Osteocyte (in vitro differentiated cells): ENCODE measurements at places on chromosomes 13 and 19. TPM values are rescaled to one million over a fixed set of nuclear protein-coding genes. Genes with fewer than 3 reads are reported as not detected.

GRCh38 chr13:50543141-50543540 lies 300.4 kb downstream of the DLEU7 start:
- peak overlapping the region; percentile 94 for H3K27ac ChIP-seq
- no peak overlapping the region for H3K4me3 ChIP-seq
- H3K27me3 ChIP-seq, result no peaks in the 10 kb centered on the region

GRCh38 chr13:52832313-52832712 lies 16.1 kb downstream of the PCDH8 start:
- no peak overlapping the region for H3K4me3 ChIP-seq
- H3K4me1 ChIP-seq, result no peaks in the 10 kb centered on the region
- DNase-seq, result no peak
- H3K27me3 ChIP-seq, result no peaks in the 10 kb centered on the region
- H3K27ac ChIP-seq, result no peak overlapping the region

GRCh38 chr19:8578642-8579265 lies 1.5 kb upstream of the MYO1F start:
- no peak overlapping the region for H3K27ac ChIP-seq
- H3K4me1 ChIP-seq, result peaks cover 8% of the 10 kb centered on the region
- H3K4me3 ChIP-seq, result no peak overlapping the region
- peaks cover 25% of the 10 kb centered on the region for H3K27me3 ChIP-seq
- H3K36me3 ChIP-seq, result peaks cover 4% of the 10 kb centered on the region
- DNase-seq, result peak; percentile 91

DNA sequence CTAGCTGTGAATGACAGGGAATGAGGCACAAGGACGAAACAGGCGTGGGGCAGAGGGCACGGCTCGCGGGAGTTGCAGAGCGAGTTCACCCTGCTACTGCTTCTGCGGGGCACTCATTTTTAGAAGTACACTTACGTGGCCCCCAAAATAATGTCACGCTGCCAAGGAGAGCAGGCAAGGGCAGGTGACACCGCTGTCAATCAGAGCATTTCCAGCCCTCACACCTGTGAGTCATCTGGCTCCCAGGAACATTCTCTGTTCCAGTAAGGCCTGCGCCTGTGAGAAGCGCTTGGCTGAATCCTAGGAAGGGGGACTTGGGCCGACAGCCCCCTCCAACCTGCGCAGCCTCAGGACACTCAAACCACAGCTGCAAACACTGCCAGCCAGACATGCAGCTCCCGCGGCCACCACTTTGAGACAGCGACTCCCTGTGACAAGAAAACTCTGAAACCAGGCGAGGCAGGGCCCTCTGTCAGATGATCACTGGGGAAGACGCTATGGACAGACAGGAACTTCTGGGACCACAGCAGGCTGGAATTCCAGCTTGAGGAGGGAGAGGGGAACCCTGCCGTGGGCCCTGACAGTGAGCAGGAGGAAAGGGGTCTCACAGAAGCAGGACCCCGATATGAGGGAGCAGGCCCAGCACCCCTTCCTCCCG lies 12.7 kb downstream of the DOT1L start:
- no peaks in the 10 kb centered on the region for H3K27me3 ChIP-seq
- no peak overlapping the region for H3K27ac ChIP-seq
- H3K4me1 ChIP-seq, result peaks cover 32% of the 10 kb centered on the region
- no peak for DNase-seq
- H3K4me3 ChIP-seq, result no peak overlapping the region
- H3K36me3 ChIP-seq, result peaks cover 9% of the 10 kb centered on the region

DNA sequence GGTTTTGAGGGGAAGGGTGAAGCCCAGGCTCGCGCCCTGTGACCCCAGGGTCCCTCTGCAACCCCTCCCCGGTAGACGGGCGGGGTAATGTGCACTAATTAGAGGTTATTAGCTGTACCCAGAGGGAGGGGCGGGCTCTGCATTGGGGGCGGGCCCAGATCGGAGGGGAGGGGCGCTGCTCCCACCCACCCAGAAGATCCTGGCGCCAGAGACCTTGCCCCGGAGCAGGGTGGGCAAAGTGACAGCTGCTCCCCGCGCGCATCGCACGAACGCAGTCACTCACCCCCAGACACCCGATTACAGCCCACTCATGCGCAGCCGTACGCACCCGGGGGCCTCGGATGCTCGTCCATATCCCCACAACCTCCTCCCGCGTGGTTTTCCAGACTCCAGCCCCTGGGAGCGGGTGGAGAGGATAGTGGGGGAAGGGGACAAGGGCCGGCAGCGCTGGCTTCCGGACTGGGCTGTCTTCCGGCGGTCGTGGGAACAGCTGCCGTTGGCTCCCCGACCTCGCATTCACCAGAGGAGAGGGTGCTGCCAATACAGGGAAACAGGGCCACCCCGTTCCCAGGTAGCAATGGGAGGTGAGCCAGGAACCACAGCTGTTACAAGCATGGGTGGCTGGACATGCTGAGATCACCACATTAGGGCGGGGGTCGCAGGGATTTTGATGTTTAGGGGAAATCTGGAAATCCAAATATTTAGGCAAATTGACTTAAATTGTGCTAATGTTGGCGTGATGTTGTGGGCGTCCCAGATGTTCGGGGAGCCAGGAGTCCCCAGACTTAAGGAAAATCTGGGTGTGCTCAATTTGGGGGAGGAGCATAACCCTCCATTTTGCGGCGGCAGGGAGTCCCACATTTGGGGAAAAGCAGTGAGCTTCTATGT lies 2.9 kb upstream of the HOOK2 start:
- H3K27me3 ChIP-seq, result no peaks in the 10 kb centered on the region
- peaks cover 44% of the 10 kb centered on the region for H3K4me1 ChIP-seq
- DNase-seq, result no peak
- peak overlapping the region; percentile 98 for H3K27ac ChIP-seq
- no peaks in the 10 kb centered on the region for H3K36me3 ChIP-seq

DNA sequence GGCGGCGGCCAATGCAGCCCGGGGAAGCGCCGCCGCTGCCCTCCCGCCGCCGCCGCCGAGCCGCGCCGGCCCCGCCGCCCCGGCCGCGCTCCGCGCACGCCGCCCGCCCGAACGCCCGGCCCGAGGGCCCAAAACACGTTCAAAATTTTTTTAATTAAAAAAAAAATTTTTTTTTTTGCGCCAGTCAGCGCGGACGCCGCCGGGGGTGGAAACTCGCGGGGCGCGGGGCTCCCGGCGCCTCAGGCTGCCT lies 468 bp downstream of the HMGB1 start:
- H3K27ac ChIP-seq, result no peak overlapping the region
- H3K4me3 ChIP-seq, result no peak overlapping the region
- no peaks in the 10 kb centered on the region for H3K27me3 ChIP-seq
- peaks cover 35% of the 10 kb centered on the region for H3K4me1 ChIP-seq
- H3K36me3 ChIP-seq, result peaks cover 18% of the 10 kb centered on the region

- no peaks in the 10 kb centered on the region for H3K27me3 ChIP-seq
- no peak for DNase-seq
- H3K4me1 ChIP-seq, result peaks cover 20% of the 10 kb centered on the region
- H3K27ac ChIP-seq, result no peak overlapping the region
Observed at GRCh38 chr13:79745081-79745480, 264.1 kb downstream of the NDFIP2 start.

- H3K27me3 ChIP-seq, result peaks cover 56% of the 10 kb centered on the region
- DNase-seq, result peak; percentile 92
- peaks cover 3% of the 10 kb centered on the region for H3K36me3 ChIP-seq
- peaks cover 22% of the 10 kb centered on the region for H3K4me1 ChIP-seq
Observed at GRCh38 chr13:34941835-34942731, at the start of gene NBEA. Gene NBEA (plus strand): TSS chr13:34942270. CDS start chr13:34942821, 551 bp downstream.

DNA sequence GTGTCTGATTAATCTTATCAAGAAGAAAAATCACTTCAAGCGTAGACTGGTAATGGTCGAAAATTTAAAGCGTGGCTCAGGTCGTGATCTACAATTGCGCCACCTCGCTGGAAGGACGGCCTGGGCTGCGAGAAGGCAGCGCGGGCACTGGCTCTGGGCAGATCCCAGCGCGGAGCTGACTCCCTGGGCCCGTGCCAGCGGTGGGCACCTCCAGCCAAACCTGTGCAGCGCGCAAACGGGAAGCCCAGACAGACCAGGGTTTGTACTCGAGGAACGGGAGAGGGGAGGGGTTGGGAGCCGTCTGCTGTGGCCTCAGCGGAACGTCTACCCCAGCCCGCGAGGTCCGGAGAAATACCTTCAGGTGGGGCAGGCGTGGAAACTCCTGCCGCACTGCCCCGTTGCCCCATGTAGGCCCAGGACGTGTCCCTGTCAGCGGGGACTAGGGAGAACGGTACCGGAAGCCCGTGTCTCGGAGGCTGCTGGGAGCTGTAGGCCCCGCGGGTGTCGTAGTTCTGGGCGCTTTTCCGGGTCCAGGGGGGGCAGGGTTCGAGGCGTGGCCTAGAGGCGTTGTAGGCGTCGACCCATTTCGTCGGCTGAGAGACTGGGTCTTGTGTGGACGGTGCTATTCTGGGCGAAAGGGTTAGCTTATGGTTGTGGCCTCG lies 21.1 kb downstream of the ZNF274 start:
- H3K4me1 ChIP-seq, result no peaks in the 10 kb centered on the region
- peaks cover 79% of the 10 kb centered on the region for H3K36me3 ChIP-seq
- no peaks in the 10 kb centered on the region for H3K27me3 ChIP-seq
- no peak for DNase-seq
- no peak overlapping the region for H3K4me3 ChIP-seq
- H3K27ac ChIP-seq, result no peak overlapping the region

DNA sequence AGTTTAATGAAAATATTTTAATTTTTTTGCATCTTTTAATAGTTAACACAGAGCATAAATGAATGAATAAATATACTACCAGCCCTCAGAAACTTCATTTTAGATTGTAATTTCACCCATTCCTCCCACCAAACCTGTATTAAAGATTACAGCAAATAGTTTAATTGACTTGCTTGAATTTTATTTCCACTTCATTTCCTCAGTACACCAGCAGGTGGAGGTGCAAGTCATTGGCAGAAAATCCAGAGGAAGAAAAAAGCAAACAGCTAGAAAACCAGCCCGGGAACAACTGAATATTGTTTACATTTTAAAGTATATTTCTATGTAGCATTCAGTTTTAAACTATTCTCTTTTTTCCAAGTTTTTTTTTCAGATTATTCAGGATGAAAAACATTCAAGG lies 177.8 kb downstream of the OLFM4 start:
- H3K4me3 ChIP-seq, result no peak overlapping the region
- DNase-seq, result no peak
- H3K27me3 ChIP-seq, result no peaks in the 10 kb centered on the region
- H3K36me3 ChIP-seq, result no peaks in the 10 kb centered on the region

DNA sequence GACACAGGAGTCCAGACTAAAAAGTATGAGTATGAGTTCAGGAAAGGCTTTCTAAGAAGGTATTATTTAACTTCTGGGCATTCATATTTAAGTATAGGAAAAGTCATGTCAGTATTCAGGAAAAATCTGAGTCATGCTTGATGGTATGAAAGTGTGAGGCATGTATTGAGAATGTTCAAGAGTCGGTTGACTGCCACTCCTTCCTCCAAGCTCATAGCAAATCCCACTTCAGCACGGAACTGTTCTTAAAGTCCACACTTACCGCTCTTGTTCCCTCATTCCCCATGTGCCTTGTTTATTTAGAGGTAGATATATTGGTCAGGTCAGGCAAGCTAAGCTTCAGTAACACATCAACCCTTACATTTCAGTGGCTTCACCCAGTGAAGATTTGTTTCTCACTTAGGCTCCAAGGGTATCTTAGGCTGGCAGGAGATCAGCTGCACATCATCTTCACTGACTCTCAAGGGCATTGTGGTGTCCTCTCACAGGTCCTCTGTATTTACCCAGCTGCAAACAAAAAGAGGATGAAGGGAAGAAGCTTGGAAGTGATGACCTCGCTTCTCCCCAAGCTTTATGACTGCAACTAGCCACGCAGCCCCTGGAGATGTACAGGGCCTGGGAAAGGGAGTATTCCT lies 1189.2 kb downstream of the EFNB2 start:
- no peak overlapping the region for H3K4me3 ChIP-seq
- peak overlapping the region; percentile 80 for H3K27ac ChIP-seq
- H3K36me3 ChIP-seq, result peaks cover 1% of the 10 kb centered on the region
- H3K27me3 ChIP-seq, result no peaks in the 10 kb centered on the region
- DNase-seq, result no peak
- peaks cover 52% of the 10 kb centered on the region for H3K4me1 ChIP-seq

DNA sequence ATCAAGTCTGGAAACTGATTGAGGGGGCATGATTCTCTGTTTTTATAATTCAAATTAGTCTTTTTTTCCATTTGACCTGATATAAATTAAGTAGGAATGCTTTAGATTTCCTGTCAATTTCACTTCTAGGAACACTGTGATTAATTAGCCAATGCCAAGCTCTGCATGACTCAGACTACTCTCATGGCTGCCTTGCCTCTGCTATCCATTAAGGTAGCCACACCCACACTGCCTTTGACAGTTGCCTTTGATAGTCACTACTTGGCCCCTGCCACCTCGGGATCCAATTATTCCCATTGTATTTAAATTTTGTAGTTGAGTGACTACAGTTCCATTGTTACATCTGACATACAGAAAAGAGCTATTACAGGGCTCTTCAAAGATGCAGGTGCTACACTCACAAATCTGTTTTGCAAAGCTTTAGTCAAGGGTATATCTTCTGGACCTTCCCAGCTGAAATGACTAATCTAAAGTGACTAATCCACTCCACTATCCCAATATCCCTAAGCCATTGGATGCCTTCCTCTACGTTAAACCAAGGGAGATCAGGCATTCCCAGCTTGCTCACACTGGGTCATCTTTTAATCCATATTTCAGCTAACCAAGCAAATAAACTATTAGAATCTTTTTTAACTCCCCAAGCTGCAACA lies 1193.1 kb upstream of the MIR17HG start:
- DNase-seq, result no peak
- H3K27me3 ChIP-seq, result no peaks in the 10 kb centered on the region
- no peak overlapping the region for H3K4me3 ChIP-seq

DNA sequence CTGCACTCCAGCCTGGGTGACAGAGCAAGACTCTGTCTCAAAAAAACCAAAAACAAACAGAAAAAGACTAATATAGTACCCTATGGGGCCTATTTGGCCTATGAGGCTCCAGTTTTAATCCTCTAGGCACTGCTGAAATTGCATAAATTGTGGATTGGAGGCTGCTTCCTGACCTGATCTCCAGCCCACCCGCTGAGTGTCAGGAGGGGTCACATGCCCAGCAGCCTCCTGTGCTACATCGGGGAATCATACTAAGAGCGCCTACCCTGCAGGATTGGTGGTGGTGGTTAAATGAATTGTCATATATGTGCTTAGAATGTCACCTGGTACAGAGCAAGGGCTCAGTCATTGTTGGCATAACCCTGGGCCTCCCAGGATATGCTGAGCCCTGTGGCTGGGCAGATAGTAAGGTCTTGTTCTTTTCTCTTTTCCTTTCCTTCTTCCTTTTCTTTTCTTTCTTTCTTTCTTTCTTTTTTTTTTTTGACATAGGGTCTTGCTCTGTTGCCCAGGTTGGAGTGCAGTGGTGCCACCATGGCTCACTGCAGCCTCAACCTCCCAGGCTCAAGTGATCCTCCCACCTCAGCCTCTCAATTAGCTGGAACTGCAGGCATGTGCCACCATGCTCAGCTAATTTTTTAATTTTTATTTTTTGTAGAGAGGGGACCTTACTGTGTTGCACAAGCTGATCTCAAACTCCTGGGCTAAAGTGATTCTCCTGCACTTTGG lies 31.3 kb downstream of the LTBP4 start:
- H3K4me3 ChIP-seq, result no peak overlapping the region
- H3K4me1 ChIP-seq, result peaks cover 23% of the 10 kb centered on the region
- no peak overlapping the region for H3K27ac ChIP-seq

Gene ZNF835
- not detected in 2 replicates for total RNA-seq

Gene WDR62
- 4.6 and 4.9 TPM in 2 replicates for total RNA-seq

Gene ADM5
- total RNA-seq, result 0.73 and 1.5 TPM in 2 replicates

Gene CUL4A
- 76.7 and 77.3 TPM in 2 replicates for total RNA-seq
